D341Med (cell line): ENCODE measurements at places on chromosomes 5 and 9.

GRCh38 chr5:153902016-153902415, 136.7 kb downstream of the FAM114A2 start:
- no peak for DNase-seq

DNA sequence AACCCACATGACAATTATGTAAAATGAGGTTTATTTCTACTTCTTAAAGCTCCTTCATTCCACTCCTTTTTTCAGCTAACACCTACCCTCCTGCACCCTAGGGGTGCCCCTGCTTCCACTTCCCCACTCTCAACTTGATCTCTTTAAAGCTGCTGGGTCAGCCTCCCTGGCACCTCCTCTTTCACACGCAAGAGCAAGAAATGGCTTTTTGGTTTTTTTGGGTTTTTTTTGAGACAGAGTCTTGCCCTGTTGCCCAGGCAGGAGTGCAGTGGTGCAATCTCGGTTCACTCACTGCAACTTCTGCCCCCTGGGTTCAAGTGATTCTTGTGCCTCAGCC, 64.4 kb downstream of the SUSD1 start:
- no peak for DNase-seq

DNA sequence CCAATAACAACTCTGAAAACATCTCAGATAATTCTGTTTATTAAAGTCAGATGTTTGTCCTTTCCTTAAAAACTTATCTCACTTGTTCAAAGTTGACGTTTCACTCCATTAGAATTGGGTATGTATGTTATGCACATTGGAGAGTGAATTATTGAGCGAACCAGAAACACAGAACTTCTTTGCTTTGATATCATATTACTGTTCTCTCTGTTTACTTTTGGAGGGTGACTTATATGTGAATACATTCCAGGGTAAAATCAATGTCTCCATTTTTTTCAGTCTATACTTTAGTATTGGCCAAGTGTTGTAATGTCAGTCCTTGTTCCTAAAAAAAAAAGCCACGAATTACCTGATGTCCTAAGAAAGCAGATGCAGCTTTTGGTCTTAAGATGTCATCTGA, 307.4 kb downstream of the CSNK1G3 start:
- no peak for DNase-seq

GRCh38 chr9:331197-331596, 116.5 kb downstream of the DOCK8 start:
- DNase-seq, result no peak

GRCh38 chr9:110809038-110809595, 140.5 kb downstream of the MUSK start:
- no peak for DNase-seq

GRCh38 chr9:101639311-101639710, 44.5 kb upstream of the PPP3R2 start:
- DNase-seq, result no peak

DNA sequence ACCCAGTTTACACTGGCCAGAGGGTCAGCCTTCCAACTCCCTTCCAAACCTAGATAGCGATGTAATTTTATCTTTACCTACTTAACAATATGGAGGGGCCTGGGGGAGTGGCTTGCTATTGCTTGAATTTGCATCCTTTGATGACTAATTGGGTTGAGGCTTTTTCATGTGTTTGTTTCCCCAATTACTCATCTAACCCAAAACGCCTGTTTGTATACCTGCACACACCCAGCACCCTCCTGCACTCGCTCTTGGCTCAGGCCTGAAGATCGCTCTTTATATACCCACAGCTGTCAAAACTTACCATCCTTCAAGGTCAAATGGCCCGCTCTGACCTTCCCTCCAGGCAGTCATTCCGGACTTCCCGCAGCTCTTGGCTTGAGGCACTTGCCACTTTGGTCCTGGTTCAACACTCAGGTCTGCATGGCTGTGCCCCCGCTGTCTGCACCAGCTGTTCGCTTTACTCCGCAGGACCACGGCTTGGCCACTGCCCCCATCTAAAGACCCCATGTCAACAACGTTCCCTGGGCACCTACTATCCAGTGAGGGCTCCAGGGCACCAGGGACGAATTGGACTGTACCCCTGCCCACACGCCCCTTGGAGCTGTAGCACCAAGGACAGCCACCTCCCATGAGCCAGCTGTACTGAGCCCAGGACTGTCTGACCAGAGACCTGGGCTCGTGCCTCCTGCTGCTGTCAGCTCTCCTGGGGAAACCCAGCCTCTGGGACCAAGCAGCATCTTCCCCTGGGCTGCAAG, 76.1 kb upstream of the ADAMTS2 start:
- DNase-seq, result no peak

GRCh38 chr5:95256991-95257390, 27.9 kb downstream of the MCTP1 start:
- DNase-seq, result no peak

DNA sequence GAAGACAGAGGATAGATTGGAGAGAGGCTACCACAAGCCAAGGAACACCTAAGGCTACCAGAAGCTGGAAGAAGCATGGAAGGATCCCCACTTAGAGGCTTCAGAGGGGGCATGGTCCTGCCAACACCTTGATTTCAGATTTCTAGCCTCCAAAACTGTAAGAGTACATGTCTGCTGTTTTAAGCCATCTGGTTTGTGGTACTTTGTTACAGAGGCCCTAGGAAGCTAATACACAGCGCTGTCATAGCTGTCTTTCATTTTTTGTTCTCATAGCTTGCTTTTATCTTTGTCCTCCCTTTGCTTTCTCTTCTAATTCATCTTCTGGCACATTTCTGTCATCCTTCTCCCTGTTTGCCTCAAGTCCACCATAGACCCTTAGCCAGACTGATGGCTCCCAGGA, 104.5 kb downstream of the ATP10B start:
- no peak for DNase-seq

GRCh38 chr9:123998970-123999621, 12.5 kb upstream of the LHX2 start:
- DNase-seq, result no peak

GRCh38 chr5:69148981-69149675, 17.8 kb upstream of the CCNB1 start:
- DNase-seq, result no peak

DNA sequence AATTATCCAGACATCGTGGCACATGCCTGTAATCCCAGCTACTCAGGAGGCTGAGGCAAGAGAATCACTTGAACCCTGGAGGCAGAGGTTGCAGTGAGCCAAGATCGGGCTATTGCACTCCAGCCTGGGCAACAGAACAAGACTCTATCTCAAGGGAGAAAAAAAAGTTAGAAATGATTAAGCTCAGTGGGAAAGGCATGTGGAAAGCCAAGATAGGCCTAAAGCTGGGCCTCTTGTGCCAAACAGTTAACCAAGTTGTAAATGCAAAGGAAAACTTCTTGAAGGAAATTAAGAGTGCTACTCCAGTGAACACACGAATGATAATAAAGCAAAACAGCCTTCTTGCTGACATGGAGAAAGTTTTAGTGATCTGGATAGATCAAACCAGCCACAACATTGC, 43.0 kb downstream of the TBCA start:
- DNase-seq, result no peak

DNA sequence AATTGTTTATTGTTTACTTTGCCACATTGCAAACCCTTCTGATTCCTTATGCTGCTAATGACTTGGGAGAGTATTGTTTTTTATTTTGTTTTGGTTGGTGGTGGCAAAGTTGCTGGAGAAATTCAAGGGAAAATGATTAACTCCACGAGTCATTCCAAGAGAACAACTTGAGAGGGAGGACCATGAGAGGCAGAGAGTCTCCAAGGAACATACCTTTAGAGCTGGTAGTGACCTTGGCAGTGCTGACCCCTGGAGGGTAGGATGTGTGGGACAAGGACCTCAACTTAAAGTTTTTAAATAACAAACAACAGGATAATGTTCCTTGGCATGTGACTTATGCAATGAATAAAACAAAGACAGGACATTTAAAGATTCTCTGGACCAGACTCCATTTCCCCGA, 139.7 kb downstream of the LRRC70 start:
- DNase-seq, result no peak

- no peak for DNase-seq
These were observed 44.2 kb downstream of the PSMB7 start for GRCh38 chr9:124370896-124371582.

DNA sequence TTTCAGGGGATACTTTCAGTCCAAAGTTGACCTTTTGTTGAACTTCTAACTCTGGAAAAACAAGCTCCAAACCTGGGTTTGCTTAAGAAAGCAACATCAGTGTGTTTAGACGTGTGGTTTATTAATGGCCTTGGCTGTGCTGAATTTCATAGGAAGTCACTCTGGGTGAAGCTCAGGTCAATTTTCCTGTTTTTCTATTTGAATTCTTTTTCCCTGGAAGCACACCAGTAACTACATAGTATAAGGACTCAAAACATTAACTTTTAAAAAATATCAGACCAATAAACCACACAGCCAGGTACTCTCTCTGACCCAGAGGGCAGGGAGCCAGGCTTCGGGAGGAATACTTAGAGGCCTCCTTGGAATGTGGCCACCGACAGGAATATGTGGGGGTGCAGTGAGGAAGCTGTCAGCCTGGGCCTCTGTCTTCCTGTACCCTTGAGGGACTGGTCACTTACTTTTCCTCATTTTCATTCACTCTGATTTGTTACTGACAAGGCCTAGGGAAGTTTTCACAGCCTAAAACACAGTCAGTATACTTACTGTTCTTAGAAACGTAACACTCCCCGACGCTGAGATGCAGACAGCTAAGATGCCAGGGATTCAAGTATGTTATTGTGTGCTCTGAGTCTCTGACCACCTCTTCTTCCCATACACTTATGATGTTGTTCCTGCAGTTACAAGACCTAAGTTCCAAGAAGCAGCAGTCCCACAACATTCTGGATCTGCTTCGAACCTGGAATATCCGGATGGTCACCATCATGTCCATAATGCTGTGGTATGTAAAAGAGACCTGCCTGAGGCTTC, 18.9 kb downstream of the SLC22A5 start:
- DNase-seq, result no peak

DNA sequence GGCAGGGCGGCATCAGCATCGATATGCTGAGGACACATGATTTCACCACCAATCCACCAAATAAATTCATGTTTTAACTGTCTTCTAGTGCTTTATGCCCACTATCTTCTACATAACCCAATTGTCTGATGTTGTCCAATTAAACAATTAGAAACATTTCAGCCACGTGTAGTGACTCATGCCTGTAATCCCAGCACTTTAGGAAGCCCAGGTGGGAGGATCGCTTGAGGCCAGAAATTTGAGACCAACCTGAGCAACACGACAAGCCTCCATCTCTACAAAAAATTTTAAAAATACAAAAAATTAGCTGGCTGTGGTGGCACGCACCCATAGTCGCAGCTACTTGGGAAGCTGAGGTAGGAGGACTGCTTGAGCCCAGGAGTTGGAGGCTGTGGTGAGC, 128.1 kb downstream of the MYO10 start:
- no peak for DNase-seq

DNA sequence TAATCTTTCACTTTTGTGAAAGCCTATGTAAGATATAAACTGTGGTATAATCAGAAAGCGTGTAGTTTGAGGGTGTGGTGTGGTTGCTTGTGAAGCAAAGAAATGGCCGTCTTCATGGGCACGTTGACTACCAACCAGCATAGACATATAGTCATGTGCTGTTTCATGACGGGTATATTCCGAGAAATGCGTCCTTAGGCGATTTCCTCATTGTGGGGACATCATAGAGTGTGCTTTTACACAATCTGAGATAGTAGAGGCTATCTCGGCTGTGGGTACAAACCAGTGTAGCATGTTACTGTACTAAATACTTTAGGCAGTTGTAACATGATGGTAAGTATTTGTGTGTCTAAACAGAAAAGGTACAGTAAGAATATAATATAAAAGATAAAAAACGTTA, 79.7 kb upstream of the LRRC70 start:
- no peak for DNase-seq

GRCh38 chr5:58090704-58091103, 369.2 kb downstream of the PLK2 start:
- no peak for DNase-seq

DNA sequence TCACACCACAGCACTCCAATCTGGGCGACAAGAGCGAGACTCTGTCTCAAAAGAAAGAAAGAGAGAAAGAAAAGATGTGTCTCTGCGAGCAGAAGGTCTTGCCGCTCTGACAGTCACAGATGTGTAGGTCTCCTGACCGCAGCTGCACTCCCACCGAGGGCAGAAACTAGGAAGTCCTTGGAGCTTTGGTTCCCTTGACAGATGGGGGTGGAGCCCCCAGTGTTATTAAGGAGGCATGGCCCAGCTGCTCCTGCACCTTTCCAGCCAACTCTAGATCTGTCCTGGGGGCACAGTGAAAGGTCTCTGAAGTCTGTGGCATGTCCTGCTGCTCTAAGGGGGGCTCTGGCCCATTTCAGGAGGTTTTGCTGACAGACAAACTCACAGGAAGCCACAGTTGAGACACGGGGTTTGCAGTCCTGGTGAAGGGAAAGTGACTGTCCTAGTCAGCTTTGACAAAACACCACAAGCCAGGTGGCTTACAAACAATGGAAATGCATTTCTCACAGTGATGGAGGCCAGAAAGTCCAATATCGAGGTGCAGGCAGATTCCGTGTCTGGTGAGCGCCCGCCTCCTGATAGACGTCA, 9.0 kb upstream of the DIPK1B start:
- no peak for DNase-seq

- DNase-seq, result no peak
These were observed 98.8 kb upstream of the ADRA1B start for GRCh38 chr5:159817262-159818029.

GRCh38 chr5:892394-893136, at the start of the genes BRD9 and TRIP13:
BRD9 (minus strand) TSS chr5:892801; CDS start chr5:892657, 144 bp downstream.
TRIP13 (plus strand) TSS chr5:892884; CDS start chr5:892999, 115 bp downstream.
- peak; percentile 98 for DNase-seq

DNA sequence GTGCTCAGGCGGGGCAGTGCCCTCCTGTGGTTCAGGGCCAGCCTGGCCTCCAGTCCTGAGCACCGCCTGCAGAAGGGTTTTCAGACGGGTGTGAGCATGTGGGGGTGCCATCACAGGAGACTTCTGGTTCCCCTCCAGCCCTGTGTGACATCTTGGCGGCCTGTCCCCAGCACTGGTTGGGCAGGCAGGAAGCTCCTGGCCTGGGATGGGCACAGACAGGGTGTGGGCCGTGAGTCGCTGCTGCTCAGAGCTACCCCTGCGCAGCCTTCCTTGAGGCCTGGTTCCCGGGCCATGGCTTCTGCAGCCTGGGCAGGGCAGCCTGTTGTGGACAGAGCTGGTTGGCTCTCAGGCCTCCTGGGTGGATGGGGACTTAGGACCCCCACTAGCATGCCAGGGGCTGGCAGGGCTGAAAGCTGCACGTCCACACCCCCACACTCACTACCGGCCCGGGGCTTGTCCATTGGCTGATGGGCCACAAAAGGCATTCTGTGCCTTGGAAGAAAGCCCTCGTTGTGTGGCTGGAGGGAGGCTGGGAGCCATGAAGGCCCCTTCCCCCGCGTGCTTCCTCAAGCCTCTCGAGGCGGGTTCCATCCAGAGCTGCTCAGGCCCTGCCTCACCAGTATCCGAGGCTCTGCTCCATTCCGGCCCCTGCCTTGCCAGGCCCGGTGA, 58.7 kb downstream of the RXRA start:
- DNase-seq, result no peak

DNA sequence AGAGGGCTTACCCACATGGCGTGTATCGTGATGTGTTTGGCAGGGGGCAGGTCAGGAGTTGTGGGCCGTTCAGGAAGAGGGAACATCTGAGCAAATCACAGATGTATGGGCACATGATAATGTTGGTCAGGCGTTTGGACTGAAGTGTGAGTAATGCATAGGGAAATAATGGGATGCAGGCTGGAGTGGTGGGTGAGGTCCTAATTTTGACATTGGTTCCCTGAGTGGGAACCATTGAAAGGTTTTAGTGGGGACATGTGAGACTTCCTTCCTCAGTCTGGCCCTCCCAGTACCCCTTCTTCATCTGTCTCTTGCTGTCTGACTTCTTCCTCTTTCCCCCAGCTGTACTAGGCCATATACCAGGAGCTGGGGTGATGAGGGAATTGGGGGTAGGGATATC, 7.6 kb downstream of the OTULIN start:
- no peak for DNase-seq

- no peak for DNase-seq
These were observed 23.0 kb downstream of the PCDHGC5 start for GRCh38 chr5:141511771-141512325.
